ENCODE measurements at places on chromosomes 6 and 20. TPM values are rescaled to one million over a fixed set of nuclear protein-coding genes. Genes with fewer than 3 reads are reported as not detected.

Gene BTNL2
- total RNA-seq: not detected

Gene SNAI1
- total RNA-seq: 3.5 TPM

Gene PAX1
- total RNA-seq: not detected

Gene PRR3
- total RNA-seq: 41.6 TPM

Gene EFCAB8
- total RNA-seq: 0.39 TPM

Gene NRSN1
- total RNA-seq: not detected

Gene PTPRT
- not detected for total RNA-seq

Gene BMP6
- total RNA-seq: 1.1 TPM

Gene CLDN20
- 0.29 TPM for total RNA-seq

Gene CRISP2
- total RNA-seq: not detected

Gene RAET1L
- total RNA-seq: not detected

Measured in activated T-helper 1 cell treated with anti-CD3 and anti-CD28 coated beads, Interleukin-12 subunit alpha, Interleukin-12 subunit beta, Interleukin-2, Interleukin-4 antibody, amounts not matched to agents 30 ng/mL and 10 ng/mL and 1 ng/mL, durations not matched to agents 14 hours and 24 hours and 36 hours (primary cell).